T-helper 1 cell (primary cell): ENCODE measurements at places on chromosomes 6 and 20.

- no peak for DNase-seq
Observed at GRCh38 chr6:55916188-55916587, 40.8 kb upstream of the BMP5 start.

GRCh38 chr20:50415516-50416268, 94.5 kb upstream of the PTPN1 start:
- no peak for DNase-seq

- DNase-seq, result no peak
Observed at GRCh38 chr6:84588697-84589080, 175.7 kb downstream of the TBX18 start.

DNA sequence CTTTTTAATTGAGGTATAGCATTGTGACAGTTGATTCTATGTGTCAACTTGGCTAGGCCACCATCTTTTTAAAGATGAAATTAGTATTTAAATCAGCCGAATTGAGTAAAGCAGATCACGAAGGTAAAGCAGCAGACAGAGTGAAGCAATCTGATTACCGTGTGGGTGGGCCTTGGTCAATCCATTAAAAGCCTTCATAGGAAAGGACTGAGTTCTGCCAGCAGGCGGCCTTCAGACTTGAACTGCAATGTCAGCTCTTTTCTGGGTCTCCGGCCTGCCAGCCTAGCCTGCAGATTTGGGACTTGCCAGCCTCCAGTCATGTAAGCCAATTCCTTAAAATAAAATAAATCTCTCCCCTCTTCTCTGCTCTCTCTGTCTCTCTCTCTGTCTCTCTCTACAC, 22.4 kb upstream of the TGM2 start:
- DNase-seq, result no peak

- DNase-seq, result peak; percentile 52
Observed at GRCh38 chr6:25583099-25583498, 68.9 kb upstream of the SCGN start.

DNA sequence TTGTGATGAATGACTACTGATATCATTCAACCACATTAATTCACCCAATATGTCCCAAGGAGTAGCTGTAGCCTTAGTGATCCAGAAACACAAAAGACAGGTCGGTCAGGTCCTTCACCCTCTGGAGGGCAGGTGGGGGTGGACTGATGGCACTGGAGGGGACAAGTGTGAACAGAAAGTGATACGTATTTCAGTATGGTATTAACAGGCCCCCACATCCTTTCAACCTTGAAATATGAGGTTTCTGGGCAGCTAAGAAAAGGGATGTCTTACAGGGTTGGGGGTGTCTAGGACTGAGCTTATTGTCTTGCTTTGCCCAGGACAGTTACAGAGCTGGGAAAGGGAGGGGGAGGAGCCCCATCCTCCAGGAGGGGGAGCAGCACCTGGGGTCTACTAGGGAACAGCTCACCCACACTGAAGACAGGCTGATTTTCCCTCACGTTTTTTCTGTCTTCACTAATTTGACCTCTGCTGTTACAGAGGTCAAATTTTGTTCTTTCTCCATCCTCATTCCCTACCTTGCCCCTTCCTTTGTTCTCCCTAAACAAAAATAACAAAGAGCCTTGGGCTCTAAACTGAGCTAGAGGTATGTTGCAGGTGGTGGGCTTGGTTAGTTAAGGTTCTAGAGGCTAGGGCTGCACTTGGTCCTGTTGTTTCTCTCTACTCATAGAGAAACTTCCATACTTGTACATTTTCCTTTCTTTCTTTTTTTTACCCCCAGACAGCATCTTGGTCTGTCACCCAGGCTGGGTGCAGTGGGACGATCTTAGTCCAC, 38.0 kb upstream of the EEF1A1 start:
- no peak for DNase-seq

GRCh38 chr6:104123227-104123626, 736.5 kb downstream of the HACE1 start:
- DNase-seq, result no peak

- DNase-seq, result no peak
Observed at GRCh38 chr20:17961587-17961940, 7.0 kb downstream of the SNX5 start.

GRCh38 chr6:81844686-81845085, 92.2 kb upstream of the TENT5A start:
- DNase-seq, result no peak

GRCh38 chr6:168041928-168042327, 37.1 kb downstream of the FRMD1 start:
- no peak for DNase-seq

DNA sequence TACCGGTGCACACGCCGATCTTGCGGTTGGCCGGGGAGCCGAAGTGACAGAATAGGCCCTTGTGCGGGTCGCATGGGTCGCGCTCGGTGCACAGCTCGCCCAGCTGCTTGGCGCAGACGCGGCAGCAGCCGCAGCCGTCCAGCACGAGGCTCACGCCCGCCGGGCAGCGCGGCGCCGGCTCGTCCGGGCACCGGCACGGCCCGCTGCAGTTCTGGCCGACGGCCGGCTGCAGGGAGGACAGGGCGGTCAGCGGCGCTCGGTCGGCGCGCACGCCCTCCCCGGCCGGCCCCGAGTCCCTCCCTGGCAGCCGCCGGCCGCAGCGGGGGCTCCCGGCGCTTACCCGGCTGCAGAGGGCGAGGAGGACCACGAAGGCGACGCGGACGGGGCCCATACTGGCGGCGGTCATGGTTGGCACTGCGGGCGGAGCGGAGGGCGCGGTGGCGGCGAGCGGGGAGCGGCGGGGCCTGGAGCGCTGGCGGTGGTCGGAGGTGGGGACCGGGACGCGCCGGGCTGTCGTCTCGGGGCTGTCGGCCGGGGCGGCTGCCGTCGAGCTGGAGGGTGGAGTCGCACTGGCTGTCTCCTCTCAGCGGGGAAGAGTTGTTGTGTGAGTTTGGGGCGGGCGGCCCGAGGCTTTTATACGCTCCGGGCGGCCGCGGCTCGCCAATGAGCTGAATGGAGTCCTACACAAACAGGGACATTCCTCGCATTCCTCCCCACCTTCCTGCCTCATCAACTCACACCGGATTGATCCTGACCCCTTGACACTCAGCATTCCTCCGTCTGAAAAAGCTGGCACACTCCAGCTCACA, at the start of gene CCN2:
CCN2 (minus strand) TSS at position 606 of the 809 bp plus-strand sequence; CDS start at position 406, 200 bp downstream.
- DNase-seq, result no peak

GRCh38 chr6:116047173-116047933, 13.3 kb downstream of the FRK start:
- no peak for DNase-seq

DNA sequence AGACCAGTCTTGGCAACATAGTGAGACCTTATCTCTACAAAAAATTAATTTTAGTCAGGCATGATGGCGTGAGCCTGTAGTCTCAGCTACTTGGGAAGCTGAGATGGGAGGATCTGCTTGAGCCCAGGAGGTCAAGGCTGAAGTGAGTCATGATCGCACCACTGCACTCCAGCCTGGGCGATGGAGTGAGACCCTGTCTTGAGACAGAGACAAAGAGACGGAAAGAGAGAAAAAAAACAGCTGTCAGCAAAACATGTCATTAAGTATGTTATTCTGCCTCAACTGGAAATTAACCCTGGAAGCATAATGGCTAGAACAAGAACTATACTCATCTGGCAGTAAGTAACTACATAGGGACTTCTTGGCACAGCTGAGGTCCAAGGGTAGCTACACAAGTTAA, 7.2 kb downstream of the MMS22L start:
- DNase-seq, result no peak

GRCh38 chr6:50451826-50452400, 261.4 kb upstream of the TFAP2D start:
- DNase-seq, result no peak

GRCh38 chr20:43444107-43444506, 13.6 kb upstream of the SRSF6 start:
- no peak for DNase-seq

GRCh38 chr6:165774903-165775601, 112.0 kb upstream of the PDE10A start:
- DNase-seq, result no peak

DNA sequence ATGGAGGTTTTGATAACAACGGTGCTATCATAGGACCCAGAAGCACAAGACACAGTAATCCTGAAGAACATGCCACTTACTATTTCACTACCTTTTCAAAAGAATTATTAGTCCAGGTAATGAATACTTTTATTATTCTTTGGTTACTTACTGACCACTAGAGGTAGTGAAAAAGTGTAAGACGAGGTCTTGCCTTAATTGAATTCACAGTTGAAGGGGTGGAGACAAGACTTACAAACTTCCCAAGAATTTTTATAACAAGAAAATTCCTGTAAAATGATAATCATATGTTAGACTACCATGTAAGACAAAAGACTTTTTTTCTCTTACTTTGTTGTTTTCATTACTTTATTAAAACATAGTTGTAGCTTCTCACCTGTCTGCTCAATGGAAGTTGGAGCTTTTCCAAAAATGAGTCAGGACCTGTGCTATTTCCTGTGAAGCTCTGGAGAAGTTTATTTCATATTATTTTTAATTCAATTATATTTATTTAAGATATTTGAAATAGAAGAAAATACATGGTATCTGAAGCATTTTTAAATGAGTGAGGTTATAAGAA, 52.4 kb downstream of the DOP1A start:
- DNase-seq, result no peak

- DNase-seq, result no peak
Observed at GRCh38 chr6:21468461-21468860, 125.1 kb upstream of the SOX4 start.

DNA sequence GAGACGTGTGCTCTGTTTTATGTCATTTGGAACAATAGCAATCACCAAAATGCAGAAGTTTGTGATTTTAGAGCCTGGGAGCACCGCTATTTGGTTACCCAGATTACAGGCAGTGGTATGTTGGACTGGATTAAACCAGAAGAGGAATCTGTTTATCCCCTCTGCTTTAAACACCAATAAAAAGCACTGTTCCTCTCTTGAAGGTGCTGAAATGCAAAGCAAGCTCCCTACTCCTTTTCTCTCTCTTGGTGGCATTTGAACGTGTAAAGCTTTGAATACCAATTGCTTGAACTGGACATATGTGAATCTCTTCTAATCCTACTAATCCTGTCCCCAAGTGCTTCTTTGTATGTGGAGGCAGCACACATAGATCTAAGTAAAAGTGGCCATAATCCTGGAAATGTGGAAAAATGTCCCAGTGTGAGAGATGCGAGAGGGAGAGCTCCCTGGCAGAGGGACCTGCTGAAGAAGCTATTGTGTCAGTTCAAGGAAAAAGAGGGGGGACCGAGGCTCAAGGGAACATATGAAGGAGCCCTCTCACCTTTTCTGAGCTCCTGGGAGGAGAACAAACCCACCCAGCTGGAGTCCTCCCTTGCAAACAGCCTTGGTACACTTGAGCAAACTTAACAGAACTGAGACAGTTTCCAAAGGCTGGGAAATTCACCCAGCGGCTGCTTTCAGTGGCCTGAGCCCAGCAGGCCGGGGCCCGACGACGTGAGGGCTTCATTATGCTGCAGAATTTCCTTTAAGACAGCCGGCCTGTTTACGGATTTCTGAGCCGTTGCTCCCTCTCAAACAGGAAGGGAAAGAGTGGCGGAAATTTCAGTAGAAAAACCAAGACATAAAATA, 18.8 kb upstream of the OLIG3 start:
- DNase-seq, result no peak

DNA sequence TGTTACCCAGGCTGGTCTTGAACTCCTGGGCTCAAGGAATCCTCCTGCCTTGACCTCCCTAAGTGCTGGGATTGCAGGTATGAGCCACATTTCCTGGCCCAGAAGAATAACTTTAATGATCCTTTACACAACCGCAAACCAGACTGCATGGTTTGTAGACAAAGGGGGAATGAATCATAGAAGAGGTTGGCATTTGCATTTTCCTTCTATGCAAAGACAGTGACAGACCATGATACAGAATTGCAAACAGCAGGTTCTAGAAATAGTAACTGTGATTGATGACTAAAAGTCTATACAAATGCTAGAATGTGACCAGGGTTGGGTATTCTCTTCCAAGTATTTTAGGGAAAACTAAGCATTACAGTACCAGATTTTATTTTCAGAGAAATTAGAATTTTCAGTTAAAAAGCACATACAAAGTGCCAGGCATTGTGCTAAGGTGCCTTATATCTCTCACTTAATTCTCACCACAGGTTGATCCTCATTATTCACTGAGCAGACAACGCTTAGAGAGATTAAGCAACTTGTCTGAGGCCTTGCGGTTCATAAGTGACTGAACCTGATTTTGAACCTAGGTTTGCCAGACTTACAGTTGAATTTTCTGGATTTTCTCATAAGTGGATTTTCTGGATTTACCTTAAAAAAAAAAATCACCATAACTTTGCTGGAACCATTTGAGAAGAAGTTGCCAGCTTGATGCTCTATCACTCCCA, 146.6 kb downstream of the ZFAND3 start:
- DNase-seq, result no peak

- DNase-seq, result no peak
Observed at GRCh38 chr20:22563062-22563965, 21.1 kb downstream of the FOXA2 start.

DNA sequence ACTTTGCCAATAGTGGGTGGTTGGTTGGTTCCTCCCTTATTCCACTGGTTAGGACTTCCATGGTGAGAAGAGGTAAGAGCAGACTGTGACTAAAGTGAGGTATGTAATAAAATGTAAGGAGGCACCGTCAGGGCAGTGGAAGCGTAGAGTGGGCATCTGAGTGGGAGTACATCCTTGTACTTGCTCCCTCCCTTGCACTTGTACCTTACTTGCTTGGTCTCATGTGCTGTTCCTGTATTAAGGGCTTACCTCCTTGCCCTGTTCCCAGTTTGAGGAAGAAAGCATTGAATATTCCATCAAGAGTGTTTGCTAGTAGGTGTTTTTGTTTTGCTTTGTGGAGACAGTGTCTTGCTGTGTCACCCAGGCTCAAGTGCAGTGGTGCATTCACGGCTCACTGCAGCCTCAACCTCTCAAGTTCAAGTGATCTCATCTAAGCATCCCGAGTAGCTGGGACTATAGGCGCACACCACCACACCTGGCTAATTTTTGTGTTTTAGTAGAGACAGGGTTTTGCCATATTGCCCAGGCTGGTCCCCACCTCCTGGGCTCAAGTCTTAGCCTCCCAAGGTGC, 25.5 kb downstream of the AMD1 start:
- DNase-seq, result no peak

- peak; percentile 47 for DNase-seq
Observed at GRCh38 chr20:10674684-10675449, 1.1 kb upstream of the JAG1 start.
